ENCODE measurements at places on chromosomes 12 and 14. TPM values are rescaled to one million over a fixed set of nuclear protein-coding genes. Genes with fewer than 3 reads are reported as not detected.
A peak's percentile ranks its signal among the peaks of the same experiment; 100 is the strongest.

Gene MAGOHB
- polyA plus RNA-seq = 24.1 TPM

Gene LRTM2
- polyA plus RNA-seq = 0.13 TPM

Gene ERP27
- 33.3 TPM for polyA plus RNA-seq

Gene AGAP2
- 2.9 TPM for polyA plus RNA-seq

DNA sequence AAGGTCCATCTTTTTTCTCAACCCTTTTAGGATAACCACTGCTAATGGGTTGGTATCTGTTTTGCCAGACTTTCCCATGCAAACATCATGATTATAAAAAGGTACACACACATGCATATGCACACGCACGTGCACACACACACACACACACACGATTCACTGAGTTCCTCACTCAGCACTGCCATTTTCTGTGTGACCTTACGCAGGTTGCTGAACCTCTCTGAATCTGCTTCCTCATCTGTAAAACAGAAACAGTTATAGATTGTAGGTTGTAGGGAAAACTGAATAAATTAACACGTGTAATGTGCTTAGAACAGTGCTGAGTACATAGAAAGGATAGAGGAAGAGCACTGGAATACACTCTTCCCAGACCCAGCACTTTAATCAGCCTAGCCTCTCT lies 182.3 kb downstream of the RBM19 start:
- no peak for DNase-seq

DNA sequence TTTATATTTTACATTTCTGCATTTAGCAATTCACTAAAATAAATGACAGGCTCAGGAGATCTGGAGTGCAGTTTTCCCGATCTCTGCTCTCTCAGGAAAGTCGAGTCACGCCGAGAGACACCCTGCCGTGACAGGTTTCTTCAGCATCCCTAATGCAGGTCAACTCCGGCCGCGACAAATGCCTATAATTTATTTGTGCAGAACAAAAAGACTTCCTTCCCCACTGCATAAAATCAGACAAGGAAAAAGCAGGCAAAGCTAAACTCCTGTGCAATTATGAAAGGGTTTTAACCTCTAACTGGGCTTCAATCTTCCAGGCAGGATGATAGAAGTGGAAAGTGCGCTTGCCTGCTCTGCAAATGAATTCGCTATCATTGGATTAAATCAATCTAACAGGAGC lies 28.1 kb downstream of the SPRING1 start:
- no peak for DNase-seq

DNA sequence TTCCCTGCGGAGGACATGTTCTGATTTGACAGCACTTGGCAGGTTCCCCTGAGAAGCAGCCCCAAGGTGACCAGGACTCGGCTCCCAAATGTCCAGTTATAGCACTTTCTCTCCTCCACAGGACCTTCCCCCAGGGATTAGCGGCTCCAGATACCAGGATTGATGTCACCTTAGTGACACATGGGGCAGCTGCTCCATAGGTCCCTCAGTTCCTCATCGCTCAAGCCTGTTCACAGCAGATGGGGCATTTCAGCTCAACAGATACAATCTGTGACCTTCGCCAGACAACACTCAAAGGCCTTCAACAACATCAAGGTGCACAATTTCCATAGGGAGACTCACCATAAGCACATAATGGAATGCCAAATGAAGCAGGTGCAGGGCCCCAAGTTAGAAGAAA lies 67.9 kb upstream of the ZFP36L1 start:
- no peak for DNase-seq

DNA sequence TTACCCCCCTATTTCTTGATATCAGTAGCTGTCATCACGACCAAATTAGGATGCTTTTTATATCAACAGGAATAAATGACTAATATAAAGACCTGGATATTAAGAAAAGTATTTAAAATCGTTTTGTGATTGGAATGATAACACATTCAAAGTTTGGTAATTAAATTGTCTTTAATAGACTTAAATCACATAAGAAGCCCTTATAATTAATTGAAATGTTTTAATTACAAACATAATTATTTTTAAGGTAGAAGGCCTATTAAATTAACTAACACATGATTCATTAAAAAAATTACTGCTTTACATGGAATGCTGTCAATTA lies 412.4 kb downstream of the FUT8 start:
- no peak for DNase-seq

DNA sequence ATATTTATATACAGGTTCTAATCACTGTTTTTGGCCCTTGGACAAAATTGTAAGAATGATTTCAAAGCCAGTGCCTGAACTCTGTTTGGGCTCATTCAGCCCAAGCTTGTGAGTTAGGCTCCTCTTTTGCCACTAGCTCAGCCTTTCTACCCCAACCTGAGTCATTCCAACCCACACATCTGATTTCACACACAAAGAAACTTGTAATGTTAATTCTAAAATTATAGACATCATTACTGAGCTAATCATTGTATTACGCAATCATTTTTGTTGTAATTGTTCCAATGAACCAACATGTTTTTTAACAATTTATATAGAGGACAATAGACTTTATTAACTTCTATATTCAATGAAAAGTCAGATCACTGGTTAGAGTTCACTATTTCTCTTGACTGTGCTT lies 441.1 kb downstream of the ETNK1 start:
- DNase-seq = no peak

DNA sequence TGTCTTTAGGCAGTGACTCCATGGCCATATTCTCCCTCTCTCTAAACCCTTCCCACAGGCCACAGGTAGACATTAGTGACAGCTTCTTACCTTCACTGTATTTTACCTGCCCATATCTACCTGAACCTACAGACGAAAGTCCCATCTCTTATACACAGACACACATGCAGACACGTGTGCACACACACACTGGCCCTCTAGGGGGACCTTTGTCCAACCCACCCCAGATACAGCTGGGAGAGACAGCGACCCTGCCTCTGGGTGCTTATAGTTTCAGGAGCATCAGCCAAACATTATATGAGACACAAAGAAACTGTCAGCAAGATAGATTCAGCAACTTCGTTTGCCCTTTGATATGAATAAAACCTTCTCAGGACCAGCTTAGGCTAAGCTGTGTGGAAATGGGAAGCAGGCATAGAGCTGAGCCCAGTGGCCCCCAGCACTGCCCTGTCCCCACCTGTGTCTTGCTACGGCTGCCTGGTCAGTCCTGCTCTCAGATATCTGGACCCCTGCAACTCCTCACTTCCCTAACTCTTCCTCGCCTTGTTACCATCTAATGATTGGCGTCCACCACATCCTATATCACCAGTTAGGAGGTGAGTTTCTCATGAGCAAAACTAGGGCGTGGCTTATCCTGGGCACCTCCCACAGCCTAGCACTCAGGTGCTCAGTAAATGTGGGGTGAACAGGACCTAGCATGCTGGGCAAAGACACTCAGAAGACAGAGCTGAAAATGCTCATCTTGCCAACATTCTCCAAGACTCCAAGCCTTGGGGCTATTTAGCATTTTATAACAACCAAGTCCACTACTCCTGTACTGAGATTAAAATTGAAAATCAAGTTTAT lies 12.0 kb upstream of the CD9 start:
- DNase-seq = no peak

DNA sequence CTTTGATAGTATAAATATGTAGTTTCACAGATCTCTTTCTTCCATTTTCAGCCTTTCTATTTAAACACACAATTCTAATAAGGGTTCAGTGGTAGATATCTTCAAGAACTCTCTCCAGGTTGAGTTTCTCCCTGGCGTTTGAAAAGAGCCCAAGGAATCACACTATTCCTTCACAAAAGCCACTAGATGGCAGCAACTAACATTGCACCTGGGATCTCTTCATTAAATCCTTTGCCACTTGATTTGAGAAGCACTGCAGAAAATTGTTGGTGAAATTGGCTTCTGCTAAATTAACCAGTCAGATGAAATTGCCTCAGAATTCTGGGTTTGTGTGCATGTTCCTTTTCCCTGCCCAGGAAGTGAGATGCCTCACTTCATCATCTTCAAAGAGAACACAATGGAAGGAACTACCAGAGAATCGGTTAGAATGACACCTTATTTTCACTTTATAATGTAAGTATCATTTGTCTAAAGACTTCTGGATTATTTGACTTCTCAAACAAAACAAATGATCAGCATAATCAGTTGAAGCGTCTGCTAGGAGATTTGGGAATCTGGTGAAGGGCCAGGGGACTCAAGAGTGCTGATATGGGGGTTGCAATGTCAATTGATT lies 6.8 kb downstream of the CCDC198 start:
- peak; percentile 41 for DNase-seq

- peak; percentile 75 for DNase-seq
Observed at GRCh38 chr14:68937471-68938270, 41.4 kb downstream of the ACTN1 start.

DNA sequence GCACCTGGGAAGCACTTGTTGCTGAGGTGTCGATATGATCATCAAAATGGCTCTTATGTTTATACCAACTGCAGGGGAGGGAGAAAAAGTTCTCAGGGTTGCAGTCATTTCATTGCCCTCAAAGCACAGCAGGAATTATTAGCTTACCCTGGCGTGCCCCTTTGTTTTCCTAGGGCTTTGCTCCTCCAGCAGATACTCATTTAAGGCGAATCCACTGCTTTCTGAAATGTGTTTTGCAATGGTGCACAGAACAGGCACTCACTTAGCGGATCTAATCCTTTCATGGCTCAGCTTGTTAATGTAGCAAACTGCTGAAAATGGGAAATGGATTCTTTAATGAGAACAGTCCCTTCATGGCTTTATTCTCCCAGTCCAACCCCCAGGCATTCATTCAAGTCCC lies 76.7 kb downstream of the NKX2-1 start:
- DNase-seq = no peak

- DNase-seq = no peak
Observed at GRCh38 chr12:42733911-42734310, 144.4 kb upstream of the PRICKLE1 start.

GRCh38 chr14:33163600-33163999 lies 224.9 kb downstream of the NPAS3 start:
- no peak for DNase-seq

GRCh38 chr12:58811346-58811745 lies 109.0 kb downstream of the LRIG3 start:
- DNase-seq = no peak

GRCh38 chr14:54087376-54087775 lies 130.8 kb upstream of the BMP4 start:
- DNase-seq = no peak

- DNase-seq = no peak
Observed at GRCh38 chr12:59938190-59938962, 342.5 kb downstream of the SLC16A7 start.

GRCh38 chr14:56183631-56184157 lies 65.5 kb downstream of the PELI2 start:
- no peak for DNase-seq

Data from large intestine (tissue), 12 donors.